ENCODE measurements at places on chromosomes 5 and 9.

DNA sequence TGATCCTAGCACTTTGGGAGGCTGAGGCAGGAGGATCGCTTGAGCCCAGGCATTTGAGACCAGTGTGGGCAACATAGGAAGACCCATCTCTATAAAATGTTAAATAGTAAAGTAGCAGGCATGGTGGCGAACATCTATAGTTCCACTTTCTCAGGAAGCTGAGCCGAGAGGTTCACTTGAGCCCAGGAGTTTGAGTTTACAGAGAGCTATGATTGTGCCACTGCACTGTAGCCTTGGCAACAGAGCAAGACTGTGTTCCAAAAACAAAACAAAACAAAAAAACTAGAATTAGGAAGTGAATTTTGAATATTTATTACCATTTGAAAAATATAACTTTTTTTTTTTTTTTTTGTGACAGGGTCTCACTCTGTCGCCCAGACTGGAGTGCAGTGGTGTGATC, 26.8 kb upstream of the PAX5 start:
- no peak for DNase-seq

DNA sequence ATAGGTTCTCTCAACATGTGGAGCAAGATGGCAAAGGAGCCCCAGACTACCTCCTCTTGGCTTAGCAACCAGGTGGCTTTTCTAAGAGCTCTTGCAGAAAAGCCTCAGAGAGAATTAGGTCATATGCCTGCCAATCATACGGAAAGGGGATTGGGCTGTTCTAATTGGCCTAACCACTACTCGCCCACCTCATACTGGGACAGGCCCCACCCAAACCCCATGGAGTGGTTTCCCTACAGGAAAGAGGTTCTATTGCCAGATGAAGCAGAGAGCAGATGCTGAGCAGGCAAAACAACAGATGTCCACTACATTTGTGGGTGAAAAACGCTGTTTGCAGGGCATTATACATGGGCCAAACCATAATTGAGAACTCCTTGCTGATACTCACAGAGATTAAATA, 29.0 kb downstream of the ABLIM3 start:
- DNase-seq = no peak

DNA sequence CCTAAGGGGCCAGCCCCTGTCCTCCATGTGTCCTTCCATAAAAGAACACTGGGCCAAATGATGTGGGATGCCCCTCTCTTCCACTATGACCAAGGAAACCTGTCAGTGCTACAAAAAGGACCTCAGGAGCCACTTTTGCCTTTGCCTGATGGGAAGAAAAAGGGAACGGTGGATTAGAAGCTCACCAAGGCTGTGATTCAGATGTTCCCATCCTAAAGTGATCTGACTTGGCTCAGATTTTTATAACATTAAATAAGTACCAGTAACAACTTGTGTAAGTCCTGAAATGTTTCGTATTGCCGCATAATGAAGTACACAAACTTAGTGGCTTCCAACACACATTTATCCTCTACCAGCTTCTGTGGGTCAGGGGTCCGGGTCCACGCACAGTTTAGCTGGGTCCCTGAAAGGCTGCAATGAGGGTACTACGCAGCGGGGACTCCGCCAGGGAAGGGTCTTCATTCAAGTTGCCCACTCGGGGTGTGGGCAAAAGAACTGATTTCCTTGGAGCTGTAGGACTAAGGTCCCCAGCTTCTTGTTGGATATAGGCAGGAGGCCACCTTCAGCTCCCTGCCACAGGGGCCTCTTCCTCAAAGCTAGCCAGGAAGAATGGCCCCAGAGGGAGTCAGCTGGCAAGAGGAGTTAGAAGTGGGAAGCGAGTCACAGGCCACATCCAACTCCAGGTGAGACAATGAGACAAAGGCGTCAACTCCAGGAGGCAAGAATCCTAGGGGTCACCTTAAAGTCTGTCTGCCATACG, 60.4 kb downstream of the RAPGEF1 start:
- DNase-seq = no peak

GRCh38 chr9:211036-211435, 3.6 kb upstream of the DOCK8 start:
- DNase-seq = no peak

DNA sequence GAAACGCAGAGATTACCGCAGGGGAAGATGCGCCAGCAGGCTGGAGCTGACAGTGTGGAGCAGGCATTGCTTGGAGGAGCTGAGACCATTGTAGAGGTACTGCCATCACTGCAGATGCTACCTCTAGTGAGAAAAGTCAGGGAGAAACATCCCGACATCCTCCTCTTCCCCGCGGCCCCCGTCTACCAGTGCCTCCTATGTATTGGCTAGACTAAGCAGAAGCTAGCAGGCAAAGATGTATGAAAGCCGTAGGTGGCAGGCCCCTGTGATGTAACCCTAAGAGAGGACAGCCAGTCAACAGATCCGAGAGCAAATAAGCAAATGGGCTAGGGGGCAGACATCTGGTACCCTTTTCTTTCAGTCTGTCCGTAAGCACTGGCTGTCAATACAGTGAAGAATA, 115.5 kb upstream of the ACTBL2 start:
- DNase-seq = no peak

DNA sequence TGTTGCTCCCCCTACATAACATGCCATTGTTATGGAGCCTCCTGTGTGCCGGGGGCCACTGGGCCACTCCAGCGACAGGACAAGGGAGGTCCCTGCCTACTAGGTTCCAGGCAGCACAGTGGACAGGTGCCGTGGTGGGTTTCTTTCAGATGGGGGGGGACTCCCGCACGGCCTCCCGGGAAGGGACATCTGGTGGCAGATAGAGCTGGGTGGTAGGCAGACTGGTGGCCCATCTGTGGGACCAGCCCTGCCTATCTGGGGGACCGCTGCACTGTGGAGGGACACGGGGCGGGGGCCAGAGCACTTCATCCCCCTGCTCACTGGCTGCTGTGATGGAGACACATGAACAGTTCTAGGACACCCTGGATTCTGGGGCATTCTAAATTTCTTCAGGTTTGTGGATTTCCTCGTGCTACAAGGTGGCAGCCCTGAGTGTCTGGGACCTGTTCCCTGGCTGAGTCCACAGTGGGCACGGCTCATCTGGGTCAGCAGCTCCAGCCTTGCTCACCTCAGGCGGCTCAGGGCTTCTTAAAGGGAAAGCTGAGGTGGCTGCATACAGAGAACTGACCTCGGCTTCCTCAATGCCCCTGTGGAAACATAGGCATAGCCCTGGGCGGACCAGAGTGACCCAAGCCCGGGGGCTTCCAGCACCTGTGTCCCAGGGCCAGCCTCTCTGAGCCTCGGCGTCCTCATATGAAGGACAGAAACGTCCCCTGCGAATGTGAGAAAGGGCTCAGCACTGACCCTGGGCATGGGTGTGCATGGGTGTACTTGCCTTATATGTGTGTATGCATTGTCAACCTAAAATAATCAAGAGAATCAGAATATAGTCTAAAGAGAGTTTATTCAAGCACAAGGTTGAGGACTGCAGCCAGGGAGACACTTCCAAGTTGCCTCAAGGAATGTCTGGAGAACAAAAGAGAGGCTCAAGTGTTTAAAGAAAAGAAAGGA, 22.5 kb downstream of the FGD3 start:
- DNase-seq = no peak

DNA sequence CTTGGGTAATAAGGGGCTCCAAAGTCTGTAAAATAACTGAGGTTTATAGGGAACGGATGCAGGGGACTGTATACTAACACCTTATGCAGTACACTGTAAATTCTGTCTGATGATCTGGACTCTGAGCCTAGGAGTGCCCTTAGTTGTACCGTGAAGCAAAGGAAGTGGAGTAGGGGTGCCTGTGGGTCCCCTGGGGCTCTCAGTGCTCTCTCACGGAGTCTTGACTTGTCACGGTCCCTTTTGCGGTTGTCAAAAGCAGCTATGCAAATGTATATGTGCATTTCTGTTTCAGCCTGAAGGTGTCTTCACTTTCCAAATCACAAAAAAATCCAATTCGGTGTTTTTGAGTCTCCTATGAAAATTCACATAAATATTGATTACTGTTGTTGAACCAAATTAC, 17.8 kb downstream of the DMRT1 start:
- DNase-seq = no peak

GRCh38 chr5:38373743-38374142, 115.4 kb downstream of the EGFLAM start:
- no peak for DNase-seq

DNA sequence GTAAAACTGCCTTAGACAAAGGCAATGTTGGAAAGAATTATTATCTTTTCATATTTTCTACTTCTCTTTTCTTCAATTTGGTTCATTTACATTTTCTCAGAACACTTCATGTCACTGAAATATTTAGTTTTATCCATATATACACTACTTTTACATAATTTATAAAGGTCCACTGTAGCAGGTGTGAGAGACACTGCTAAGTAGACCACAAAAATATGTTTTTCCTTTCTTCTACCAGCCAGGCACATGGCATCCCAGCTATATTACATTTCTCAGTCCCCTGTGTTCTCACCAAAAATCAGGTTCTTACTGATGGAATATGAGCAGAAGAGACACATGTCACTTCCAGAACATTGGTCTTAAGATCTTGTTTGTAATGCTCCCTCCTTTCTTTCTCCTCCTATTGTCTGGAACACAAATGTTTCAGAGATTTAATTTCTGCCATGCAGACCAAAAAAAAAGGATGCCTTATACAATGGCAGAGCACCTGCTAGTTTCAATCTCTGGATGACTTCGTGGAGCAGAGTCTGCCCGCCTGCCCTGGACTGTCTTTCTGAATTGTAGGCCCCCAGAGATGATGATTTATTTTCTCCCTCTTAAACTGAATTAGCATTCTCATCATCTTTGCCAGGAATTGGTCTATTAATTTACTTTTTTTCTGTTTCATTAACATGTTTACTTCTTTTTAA, 125.4 kb upstream of the ACOT12 start:
- no peak for DNase-seq

DNA sequence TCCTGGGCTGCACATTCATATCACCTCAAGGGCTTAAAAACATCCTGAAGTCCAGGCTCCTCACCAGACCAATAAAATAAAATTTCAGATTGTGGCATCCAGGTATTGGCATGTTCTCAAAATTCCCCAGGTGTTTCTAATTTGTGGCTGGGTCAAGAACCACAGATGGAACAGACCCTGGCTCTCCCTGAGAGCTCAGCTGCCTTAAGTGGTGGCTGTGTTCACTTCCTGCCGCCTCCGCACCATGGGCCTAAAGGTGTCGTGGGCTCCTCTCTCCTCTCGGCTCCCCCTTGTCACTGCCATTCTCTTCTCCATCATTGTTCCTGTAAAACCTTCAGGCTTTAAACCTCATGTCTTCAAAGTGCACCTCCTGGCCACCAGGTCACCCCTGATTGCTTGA, 17.8 kb upstream of the CCNJL start:
- no peak for DNase-seq

All from islet precursor cell (in vitro differentiated cells).